Endodermal cell (in vitro differentiated cells): ENCODE measurements at places on chromosomes 6 and 20. TPM values are rescaled to one million over a fixed set of nuclear protein-coding genes. Genes with fewer than 3 reads are reported as not detected.

- H3K4me3 ChIP-seq: no peak overlapping the region
- H3K27me3 ChIP-seq: no peaks in the 10 kb centered on the region
- no peaks in the 10 kb centered on the region for H3K36me3 ChIP-seq
- H3K4me1 ChIP-seq: no peaks in the 10 kb centered on the region
- DNase-seq: no peak
Observed at GRCh38 chr20:47389867-47390347, 33.4 kb upstream of the ZMYND8 start.

DNA sequence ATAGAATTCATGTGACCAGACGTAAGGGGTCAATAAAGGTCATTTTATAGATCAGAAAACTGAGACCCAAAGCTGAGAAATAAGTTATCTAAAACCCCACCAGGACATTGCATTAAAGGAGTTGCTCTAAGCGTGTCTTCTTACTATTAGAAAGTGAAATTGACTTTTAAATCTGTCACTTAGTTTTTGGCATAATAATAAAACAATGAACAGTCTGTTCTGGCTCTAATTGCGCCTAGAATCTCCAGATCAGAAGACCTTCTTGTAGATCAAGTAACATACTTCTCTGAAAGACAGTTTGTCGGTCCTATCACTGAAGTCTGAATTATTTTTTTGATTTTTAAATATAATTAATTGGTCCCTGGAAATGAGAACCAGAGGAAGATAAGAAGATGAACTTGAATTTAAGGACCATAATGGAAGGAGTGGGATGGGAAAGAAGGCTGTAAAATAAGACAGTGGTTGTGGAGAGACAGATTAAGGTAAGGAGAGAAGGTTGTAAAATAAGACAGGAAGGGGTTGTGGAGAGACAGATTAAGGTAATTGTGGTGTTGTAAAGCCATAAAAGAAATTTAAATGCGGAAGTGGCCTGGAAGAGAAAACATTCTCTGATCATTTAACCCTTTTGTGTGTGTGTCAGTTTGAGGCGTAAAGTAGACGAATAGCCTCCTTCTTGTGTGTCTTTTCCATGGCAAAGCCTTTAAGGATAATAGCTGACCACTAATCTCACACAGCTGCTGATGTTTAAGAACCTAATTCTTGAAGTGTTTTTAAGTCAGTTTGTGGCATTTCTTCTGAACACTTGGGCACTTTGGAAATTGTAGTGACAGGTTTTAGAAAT is 20.1 kb downstream of the TOP1 start:
- H3K27me3 ChIP-seq: no peaks in the 10 kb centered on the region
- H3K36me3 ChIP-seq: peaks cover under 1% of the 10 kb centered on the region
- H3K27ac ChIP-seq: no peak overlapping the region
- DNase-seq: no peak
- H3K4me3 ChIP-seq: no peak overlapping the region
- peaks cover 7% of the 10 kb centered on the region for H3K4me1 ChIP-seq

DNA sequence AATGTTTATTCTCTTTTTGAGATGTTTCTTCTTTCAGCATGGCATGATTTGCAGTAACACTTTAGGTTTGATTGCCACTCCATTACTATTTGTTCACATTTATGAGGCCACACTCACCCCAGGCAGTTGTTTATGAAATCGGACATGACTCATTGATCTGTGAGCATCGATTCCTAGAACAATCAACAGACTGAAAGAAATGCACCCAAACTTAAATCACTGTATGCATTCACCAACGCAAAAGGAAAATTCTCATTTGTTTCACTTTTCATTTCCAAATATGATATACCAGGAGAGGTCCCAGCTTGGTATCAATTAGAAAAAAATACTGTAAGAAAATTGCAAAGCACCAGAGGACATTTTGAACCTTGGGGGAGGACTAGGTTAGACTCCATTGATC is 5.4 kb upstream of the GJA10 start:
- H3K27me3 ChIP-seq: no peaks in the 10 kb centered on the region
- no peak overlapping the region for H3K27ac ChIP-seq
- no peak for DNase-seq

DNA sequence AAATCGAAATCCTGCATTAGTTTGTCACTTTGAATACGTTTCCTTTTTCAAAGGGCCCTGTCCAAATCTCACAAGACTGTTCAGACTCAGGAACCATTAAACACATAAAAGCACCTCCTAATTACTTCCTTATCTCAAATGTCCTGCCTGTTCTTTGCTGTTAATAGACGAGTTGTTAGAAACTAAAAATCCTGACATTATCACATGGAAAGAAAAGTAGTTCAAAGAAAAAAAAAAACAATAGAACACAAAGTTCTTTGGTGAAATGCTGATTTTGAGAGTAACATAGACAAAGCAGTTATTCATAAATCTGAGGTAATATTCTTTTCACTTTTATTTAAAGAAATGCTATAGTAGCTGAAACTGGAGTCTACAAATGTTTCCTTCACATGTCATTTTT is 12.1 kb upstream of the TAB2 start:
- H3K36me3 ChIP-seq: no peaks in the 10 kb centered on the region
- no peak for DNase-seq
- H3K27ac ChIP-seq: no peak overlapping the region
- no peaks in the 10 kb centered on the region for H3K27me3 ChIP-seq

DNA sequence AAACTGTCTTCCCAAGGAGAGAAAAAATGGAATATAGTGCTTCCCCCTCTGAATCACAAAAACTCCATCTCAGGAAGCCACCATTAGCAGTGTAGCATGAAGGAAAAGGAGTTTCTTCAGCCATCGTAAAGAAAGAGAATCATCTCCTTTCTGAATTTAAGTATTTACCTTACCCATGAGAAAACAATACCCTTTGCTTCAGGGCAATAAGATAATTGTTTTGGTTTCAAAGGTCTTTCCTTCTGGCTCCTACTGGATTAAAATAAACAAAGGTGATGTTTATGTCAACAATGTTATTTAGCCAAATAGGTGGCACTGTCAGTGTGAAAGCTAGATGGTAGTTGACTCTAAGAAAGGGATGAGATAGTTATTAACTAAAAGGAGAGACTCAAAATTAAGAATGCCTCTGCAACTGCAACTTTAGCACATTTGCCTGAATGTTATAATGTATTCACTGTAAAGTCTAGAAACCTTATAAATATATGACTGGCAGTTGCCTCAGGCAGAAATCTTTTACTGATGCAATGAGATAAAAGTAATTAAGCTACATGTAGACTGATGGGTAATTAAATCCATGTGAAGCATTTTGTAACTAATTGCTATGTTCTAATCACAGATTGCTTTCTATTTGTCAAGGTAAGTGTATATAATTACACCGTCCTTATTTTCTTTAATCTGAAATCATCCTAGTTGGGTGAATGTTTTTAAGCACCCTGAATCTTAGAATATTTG is 399.0 kb downstream of the CDKAL1 start:
- no peak for DNase-seq
- H3K27ac ChIP-seq: no peak overlapping the region
- peak overlapping the region; percentile 65 for H3K4me3 ChIP-seq
- peaks cover 5% of the 10 kb centered on the region for H3K4me1 ChIP-seq

Gene SNAP91
- total RNA-seq: 1.2 and 1.6 TPM in 2 replicates

DNA sequence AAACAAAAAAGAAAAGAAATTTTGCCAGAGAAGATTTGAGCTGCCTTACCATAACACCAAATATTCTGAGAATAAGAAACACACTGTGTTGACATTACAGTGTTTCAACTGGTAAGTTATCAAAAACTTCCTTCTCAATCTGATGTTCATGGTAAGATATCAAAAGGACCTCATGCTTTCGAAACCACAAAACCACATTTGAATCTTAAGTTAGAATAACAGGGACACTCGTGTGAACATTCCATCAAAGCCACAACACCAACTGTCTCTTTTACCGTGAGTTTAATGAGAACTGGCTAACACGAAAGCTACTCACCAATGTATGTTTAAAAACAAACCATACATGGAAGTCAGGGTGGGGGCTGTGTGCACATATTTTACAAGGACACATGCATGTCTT is 73.0 kb upstream of the OPRM1 start:
- no peaks in the 10 kb centered on the region for H3K36me3 ChIP-seq
- H3K4me3 ChIP-seq: no peak overlapping the region
- H3K27me3 ChIP-seq: no peaks in the 10 kb centered on the region
- no peak overlapping the region for H3K27ac ChIP-seq
- H3K4me1 ChIP-seq: no peaks in the 10 kb centered on the region
- DNase-seq: no peak

Gene GNMT
- total RNA-seq: 0.48 to 0.75 TPM (median 0.56 TPM) in 3 replicates

GRCh38 chr6:30136570-30137286 is 788 bp downstream of the TRIM40 start:
- H3K4me1 ChIP-seq: no peaks in the 10 kb centered on the region
- no peak overlapping the region for H3K27ac ChIP-seq
- no peak for DNase-seq
- peaks cover 53% of the 10 kb centered on the region for H3K27me3 ChIP-seq
- H3K4me3 ChIP-seq: no peak overlapping the region

GRCh38 chr20:46063151-46063550 is 26.6 kb downstream of the NCOA5 start:
- H3K36me3 ChIP-seq: peaks cover 70% of the 10 kb centered on the region
- H3K4me1 ChIP-seq: no peaks in the 10 kb centered on the region
- peak; percentile 26 for DNase-seq
- H3K27ac ChIP-seq: no peak overlapping the region

Gene WFDC10A
- total RNA-seq: 0.36 TPM in 1 of 2 replicates, not detected in the other

DNA sequence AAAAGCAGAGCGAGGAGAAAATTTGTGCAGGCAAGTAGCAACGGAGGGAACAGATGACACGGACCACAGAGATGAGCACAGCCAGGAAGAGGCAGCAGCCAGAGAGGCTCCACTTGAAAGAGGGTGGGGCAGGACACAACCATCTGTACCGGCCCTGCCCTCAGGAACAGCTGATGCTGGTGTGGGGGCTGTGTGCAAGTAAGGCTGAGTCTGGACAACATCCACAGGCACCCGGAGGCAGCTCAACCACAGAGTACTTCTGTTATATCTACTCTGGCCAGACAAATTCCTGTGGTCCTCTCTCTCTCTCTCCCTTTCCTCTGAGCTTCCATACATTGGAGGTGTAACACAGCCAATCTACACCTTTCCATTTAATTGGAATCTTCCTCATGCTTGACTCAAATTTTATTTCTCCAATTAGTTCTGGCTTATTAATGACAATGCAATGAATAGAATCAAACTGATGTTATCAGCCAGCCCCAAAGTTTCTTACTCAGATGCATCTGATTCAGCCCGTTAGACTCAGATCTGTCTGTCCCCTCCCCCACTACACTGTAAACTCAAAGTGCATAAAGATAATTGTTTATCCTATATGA is 24.9 kb downstream of the KIF13A start:
- H3K36me3 ChIP-seq: no peaks in the 10 kb centered on the region
- DNase-seq: no peak
- H3K4me1 ChIP-seq: no peaks in the 10 kb centered on the region
- H3K27me3 ChIP-seq: no peaks in the 10 kb centered on the region
- H3K4me3 ChIP-seq: no peak overlapping the region
- H3K27ac ChIP-seq: no peak overlapping the region

DNA sequence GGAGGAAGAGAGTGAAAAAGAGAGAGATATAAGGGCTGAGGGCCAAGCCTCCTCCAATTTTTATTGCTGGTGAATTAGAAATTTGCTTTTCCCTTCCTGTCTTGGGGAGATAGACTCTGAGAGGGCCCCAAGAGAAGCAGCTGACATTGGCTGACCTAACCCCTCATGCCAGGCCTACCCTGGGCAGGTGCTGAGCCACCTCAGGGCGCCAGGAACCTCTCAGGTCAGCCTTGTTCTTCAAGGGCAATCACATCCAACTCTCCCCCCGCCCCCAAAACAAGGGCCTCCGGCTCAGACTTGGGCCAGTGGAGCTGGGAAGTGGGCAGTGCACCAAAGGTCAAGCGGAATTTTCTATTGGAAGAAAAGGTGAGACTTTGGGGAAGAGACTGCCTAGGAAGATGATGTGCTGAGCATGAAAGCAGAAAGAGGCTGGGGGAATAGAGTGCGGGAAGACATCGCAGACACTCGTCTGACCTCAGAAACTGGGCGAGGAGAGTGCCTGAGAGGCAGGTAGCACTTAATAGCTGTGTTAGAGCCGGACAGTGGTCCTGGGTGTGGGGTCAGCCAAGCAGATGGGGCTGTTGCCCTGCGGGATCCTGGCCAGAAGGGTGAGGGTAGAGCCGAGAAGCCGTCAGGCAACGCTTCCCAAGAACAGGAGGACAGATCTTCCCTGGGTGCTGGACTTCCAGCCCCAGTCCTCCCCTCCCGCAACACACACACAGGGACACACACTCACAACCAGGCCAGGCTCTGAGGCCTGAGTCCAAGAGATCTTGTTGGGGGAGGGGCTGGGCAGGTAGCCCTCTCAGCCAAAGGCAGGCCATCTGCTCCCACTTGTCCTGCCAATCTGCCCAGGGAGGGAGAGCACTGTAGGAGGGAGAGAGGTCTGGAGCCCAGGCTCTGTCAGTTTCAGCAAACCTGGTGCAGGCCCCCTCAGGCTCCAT is 3.7 kb upstream of the FASTKD5 start:
- peaks cover 3% of the 10 kb centered on the region for H3K4me1 ChIP-seq
- no peak overlapping the region for H3K27ac ChIP-seq
- no peaks in the 10 kb centered on the region for H3K36me3 ChIP-seq
- no peak overlapping the region for H3K4me3 ChIP-seq
- H3K27me3 ChIP-seq: no peaks in the 10 kb centered on the region

DNA sequence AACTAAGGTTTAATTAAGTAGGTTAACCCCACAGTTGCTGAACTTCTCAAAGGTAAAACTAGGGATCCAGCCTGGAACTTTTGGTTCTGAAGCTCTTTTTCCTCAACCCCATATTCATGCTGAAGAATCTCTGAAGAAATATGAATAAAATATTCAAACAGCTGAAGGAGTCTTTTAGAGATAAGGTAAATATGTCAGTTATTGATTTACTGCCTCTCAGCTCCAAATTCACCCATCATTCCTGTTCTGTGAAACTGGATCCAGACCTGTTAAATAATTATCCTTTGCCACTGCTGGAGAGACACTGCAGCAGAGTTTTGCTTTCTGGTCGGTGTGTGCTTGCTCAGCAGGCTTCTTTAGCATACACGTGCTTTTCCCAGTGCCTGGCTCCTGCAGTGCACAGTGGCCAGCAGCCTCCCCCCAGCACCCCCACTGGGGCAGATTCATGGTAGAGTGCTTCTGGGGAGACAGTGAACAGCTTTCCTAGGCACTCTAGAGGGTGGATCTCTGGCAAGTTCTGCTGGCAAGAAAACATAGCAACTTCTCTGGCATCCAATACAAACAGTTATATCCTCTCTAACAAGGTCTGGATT is 62.0 kb upstream of the BCLAF1 start:
- peak; percentile 70 for DNase-seq
- no peak overlapping the region for H3K4me3 ChIP-seq
- no peak overlapping the region for H3K27ac ChIP-seq
- H3K4me1 ChIP-seq: no peaks in the 10 kb centered on the region
- no peaks in the 10 kb centered on the region for H3K27me3 ChIP-seq
